ENCODE measurements at places on chromosomes 16 and 17.
A peak's percentile ranks its signal among the peaks of the same experiment; 100 is the strongest.

GRCh38 chr17:81000334-81000630 is 8.6 kb downstream of the CHMP6 start:
- H3K27ac ChIP-seq = no peak overlapping the region
- H3K36me3 ChIP-seq = peaks cover 11% of the 10 kb centered on the region
- DNase-seq = no peak
- H3K4me3 ChIP-seq = no peak overlapping the region
- peaks cover 3% of the 10 kb centered on the region for H3K4me1 ChIP-seq

DNA sequence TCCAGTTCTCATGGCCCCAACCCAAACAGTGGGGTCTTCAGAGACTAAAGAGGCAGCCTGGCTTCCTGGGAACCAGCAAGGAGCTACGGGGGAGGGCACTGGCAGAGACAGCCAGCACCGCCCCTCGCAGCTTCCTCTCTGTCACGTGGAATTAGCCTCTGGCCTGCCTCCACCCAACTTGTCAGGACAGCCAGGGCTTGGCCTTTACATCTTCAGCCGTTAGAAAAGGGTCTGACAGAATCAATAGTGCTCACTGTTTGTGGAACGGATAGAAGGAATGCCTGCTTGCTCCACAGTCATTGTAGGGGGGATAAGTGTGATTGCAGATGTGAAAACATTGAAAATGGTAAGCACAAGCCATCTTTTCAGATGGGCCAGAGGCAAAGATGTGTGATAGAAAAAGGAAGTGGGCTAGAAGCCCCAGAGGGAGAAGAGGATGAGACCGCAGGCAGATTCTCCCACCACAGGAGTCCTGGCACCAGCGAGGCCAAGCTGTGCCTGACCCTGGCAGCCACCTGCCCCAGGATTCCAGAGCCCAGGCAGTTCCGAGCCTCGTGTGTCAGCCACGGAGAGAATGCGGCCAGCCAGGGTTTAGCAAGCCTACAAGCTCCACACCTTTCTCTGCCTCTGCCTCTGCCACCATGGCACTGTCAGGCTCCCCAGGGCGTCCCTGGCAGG is 18.6 kb downstream of the GRIN2C start:
- no peak for DNase-seq
- no peaks in the 10 kb centered on the region for H3K4me1 ChIP-seq
- H3K27me3 ChIP-seq = no peaks in the 10 kb centered on the region
- H3K27ac ChIP-seq = no peak overlapping the region
- no peak overlapping the region for H3K4me3 ChIP-seq

- H3K27ac ChIP-seq = no peak overlapping the region
- no peaks in the 10 kb centered on the region for H3K36me3 ChIP-seq
These were observed 267.2 kb upstream of the FOXF1 start for GRCh38 chr16:86243123-86243473.

DNA sequence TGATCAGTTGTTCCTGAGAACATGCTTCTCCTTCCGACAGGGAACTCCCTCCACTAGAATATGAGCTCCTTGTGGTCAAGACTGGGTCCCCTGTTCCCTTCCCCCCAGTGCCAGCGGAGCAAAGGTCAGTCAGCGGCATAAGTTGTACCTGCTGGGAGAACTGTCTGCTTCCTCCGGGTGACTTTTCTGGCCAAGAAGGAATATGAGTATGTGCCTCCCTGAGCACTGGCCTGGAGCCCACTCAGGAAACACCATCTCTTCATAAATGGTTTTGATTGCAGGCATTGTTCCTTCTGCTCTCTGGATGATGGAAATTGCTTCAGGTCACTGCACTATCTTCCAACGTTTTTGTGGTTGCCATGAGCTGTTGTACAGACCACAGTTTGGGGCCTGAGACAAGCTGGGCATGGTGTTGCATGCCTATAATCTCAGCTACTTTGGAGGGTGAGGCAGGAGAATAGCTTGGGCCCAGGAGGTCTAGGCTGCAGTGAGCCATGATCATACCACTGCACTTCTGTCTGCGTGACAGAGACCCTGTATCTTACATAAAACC is 2.9 kb upstream of the P4HB start:
- no peak overlapping the region for H3K4me3 ChIP-seq
- H3K4me1 ChIP-seq = peaks cover 20% of the 10 kb centered on the region
- no peaks in the 10 kb centered on the region for H3K36me3 ChIP-seq
- no peaks in the 10 kb centered on the region for H3K27me3 ChIP-seq
- H3K27ac ChIP-seq = peak overlapping the region; percentile 20
- no peak for DNase-seq

DNA sequence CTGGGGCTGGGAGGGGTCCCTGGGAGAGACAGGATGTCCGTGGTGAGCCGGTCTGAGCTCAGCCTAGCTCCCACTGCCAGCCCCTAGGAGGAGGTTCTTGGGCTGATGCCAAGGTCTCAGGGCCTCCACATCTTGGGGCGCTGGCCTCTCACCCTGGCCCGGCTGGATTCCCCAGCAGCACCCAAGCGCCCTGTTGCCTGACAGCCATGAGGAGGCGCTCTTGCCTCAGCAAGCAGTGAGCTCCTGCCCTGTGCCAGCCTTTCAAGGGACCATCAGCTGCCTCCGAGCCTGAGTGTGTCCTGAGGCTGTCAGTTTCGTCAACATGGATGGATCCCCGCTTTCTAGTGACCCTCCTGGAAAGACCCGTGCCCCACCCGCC is 234.9 kb upstream of the CIBAR2 start:
- DNase-seq = no peak
- H3K4me1 ChIP-seq = no peaks in the 10 kb centered on the region
- no peak overlapping the region for H3K27ac ChIP-seq
- no peaks in the 10 kb centered on the region for H3K36me3 ChIP-seq
- no peaks in the 10 kb centered on the region for H3K27me3 ChIP-seq
- no peak overlapping the region for H3K4me3 ChIP-seq

DNA sequence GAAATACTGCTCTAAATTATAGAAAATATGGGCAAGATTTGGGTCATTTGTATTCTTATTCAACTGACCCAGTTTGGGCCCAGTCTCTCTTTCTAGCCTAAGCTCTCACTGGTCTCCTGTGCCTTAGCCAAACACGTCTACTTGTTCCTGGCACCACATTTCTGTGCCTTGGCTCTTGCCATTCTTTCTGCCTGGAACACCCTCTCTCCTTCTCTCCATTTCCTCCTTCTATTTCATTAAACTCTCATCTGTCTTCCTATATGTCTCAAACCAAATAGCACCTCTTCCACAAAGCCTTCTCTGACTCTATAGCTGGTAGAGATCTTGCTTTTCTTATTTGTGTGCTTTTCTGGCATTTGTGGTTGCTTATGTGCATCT is 37.7 kb upstream of the NUFIP2 start:
- no peaks in the 10 kb centered on the region for H3K27me3 ChIP-seq
- no peak overlapping the region for H3K27ac ChIP-seq
- H3K4me1 ChIP-seq = no peaks in the 10 kb centered on the region
- no peak overlapping the region for H3K4me3 ChIP-seq
- H3K36me3 ChIP-seq = no peaks in the 10 kb centered on the region

GRCh38 chr16:82544378-82545160 is 82.2 kb upstream of the CDH13 start:
- H3K4me1 ChIP-seq = no peaks in the 10 kb centered on the region
- H3K4me3 ChIP-seq = no peak overlapping the region
- H3K36me3 ChIP-seq = no peaks in the 10 kb centered on the region

- H3K36me3 ChIP-seq = no peaks in the 10 kb centered on the region
- H3K4me1 ChIP-seq = no peaks in the 10 kb centered on the region
- H3K27me3 ChIP-seq = no peaks in the 10 kb centered on the region
- H3K4me3 ChIP-seq = no peak overlapping the region
These were observed 37.5 kb downstream of the RBFOX3 start for GRCh38 chr17:79573196-79573896.

- DNase-seq = no peak
- H3K27me3 ChIP-seq = no peaks in the 10 kb centered on the region
- H3K36me3 ChIP-seq = no peaks in the 10 kb centered on the region
- H3K4me3 ChIP-seq = no peak overlapping the region
- peaks cover 12% of the 10 kb centered on the region for H3K4me1 ChIP-seq
These were observed 29.9 kb downstream of the PLCG2 start for GRCh38 chr16:81808933-81809480.

- H3K4me1 ChIP-seq = no peaks in the 10 kb centered on the region
- H3K4me3 ChIP-seq = no peak overlapping the region
- DNase-seq = no peak
- no peaks in the 10 kb centered on the region for H3K36me3 ChIP-seq
These were observed 295.8 kb downstream of the FOXL1 start for GRCh38 chr16:86874141-86874540.
